ENCODE measurements at places on chromosomes 4 and X.

GRCh38 chr4:165689159-165689558, 183.9 kb upstream of the TLL1 start:
- DNase-seq = no peak

DNA sequence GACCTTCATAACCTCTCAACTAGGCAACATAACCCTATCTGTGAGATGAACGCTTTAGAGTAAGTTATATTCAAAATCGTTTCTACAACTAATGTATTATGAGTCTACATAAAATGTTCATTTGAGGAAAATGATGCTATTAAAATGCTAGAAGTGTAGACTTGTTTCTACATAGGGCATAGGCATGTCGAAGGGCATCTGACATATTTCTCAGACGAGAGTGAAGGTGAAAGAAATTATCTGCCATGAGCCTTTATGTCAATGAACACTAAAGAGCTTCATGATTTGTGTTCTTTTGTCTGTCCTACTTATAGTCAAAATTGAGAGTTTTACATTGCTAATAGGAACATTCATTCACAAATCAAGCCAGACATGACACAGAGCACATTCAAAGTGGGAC, 811.8 kb downstream of the RAB28 start:
- no peak for DNase-seq

DNA sequence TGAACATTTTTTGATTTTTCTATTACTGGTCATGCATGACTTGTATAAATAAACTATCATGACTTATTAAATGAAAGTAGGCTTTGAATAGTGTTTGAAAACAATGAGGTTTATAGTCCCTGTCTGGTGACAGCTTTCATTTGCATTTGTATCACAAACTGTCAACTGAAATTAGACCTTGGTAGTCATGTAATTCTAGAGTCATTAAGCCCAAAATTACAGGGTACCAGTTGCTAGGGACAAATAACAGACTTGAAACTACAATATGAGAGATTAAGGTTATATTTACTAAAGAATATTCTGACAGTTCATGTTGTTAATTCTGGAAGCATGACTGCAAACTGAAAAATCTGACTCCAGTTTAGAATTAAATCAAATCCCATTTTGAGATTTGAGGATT, 9.2 kb upstream of the VAMP7 start:
- DNase-seq = no peak

DNA sequence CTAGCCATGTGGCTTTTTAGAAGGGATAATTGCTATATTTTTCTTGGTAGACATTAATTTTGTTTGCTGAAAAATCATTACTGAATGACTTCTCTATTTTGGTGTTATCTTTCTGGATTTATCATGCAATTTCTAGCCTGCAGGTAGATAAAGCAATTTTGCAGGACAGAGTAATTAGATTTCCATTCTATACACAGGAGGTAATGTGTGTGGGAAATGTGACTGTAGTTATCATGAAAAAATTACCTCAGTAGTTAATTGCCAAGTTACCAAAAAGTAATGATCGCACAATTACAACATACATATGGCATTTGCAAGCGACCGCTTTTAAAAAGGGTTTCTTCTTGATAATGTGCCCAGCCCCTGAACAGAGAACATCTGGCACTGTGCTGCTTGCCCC, 66.1 kb downstream of the KIT start:
- DNase-seq = no peak

GRCh38 chr4:3402491-3403347, 39.0 kb upstream of the HGFAC start:
- no peak for DNase-seq

GRCh38 chrX:70117738-70118137, 15.5 kb upstream of the IGBP1 start:
- DNase-seq = no peak

GRCh38 chrX:140180585-140180984, 215.3 kb upstream of the CXorf66 start:
- no peak for DNase-seq

DNA sequence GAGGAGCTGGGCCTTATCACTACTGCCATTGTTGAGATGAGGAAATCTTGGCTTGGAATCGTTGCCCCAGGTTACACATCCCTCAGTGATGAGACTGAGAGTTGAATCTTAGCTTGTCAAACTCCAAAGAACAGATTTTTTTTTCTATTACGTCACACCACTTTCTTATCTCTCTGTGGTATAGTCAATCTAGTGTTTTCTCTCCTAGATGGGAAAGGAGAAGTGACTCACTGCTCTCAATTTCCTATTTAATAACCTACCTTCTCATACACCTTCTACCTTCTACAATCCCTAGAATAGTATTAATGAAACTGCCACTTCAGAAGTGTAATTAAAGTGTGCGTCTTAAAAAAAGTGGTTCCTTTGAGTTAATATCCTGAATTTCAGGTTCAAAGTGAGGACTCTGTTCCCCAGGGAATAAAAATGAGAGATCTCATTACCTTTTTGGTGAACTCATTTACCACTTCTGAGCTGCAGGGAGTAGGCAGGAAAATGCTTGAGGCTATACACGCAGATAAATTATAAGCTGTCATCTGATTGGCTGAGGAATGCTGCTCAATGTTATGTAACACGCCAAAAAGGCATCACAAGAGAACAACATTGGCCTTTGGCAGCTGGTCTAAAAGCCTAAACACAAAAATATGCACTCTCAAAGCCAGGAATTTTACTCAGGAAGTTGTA, 59.3 kb downstream of the MAD2L1 start:
- DNase-seq = no peak

DNA sequence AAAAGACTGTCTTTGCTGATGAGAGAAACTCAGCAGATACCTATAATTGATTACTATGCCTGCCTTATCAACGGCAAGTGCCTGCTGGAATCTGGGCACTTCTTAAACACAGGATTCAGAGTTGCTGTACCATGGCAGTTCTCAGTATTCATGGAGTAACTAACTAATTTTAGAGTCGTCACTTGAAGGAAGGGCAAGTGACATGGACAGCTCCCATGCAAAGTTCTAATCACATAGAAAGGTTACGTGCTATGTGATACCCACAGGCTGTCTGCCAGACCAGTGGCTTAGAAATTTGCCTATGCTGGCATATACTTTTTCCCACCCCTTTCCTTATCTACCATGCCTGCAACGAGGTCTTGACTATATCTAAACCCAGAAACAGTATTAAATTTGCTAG, 931.1 kb upstream of the TENM3 start:
- no peak for DNase-seq

- no peak for DNase-seq
Measured at GRCh38 chr4:153186046-153186728, 18.1 kb upstream of the TRIM2 start.

GRCh38 chr4:164481306-164482091, 272.4 kb upstream of the SMIM31 start:
- no peak for DNase-seq

GRCh38 chr4:172892300-172892699, 276.3 kb upstream of the GALNT7 start:
- no peak for DNase-seq

DNA sequence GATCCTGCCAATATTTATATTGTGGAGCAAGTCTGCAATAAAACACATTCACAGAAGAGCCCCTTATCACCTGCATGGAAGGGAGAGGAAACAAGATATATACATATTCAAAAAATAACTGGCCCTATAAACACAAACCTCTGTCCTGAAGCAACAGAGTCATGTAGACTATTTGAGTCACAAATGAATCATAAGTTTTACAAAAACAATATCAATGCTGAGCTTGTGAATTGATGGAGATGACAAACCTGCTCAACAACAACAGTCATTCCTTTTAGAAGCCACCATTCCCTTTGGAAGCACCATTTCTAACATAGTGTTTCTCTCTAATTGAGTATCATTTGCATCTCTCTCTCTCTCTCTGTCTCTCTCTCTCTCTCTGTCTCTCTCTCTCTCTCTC, 313.9 kb downstream of the MID1IP1 start:
- no peak for DNase-seq

GRCh38 chrX:10033375-10034007, 66.3 kb downstream of the CLDN34 start:
- no peak for DNase-seq

DNA sequence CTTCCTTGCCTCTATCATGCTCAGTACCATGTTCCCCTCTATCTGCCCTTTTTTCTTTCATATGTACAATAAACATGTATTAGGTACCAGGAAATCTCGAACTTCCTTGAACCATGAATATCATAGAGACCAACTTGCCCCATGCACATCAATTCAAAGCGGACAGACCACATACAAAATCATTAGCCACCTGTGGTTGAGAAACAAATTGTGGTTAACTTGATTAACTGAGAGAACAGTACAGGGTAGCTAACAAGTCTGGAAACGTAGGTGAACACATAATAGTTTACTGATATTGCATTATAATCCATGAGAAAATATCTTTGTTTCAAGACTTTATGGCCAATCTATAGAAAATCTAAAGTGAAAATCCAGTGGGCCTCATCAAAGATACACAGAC, 8.2 kb downstream of the CASP3 start:
- DNase-seq = no peak

GRCh38 chr4:52748432-52748831, 2.8 kb downstream of the ERVMER34-1 start:
- no peak for DNase-seq

DNA sequence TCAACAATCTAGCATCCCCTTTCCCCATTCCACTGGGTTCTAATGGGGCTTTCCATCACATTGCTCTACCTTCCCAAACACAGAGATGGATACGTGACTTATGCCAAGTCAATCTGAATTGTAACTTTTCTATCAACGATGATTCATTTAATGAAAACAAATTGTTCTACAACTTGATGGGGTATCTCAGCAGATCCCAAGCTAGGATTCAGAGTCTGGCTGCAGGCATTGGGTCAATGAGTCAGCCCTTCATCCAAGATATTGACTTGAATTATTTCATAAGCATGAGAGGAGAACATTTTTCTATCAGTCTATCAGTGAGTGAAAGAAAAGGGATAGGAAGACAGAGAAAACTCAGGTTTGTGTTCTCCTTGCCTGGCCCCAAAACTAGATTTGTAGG, 15.0 kb upstream of the HPGDS start:
- DNase-seq = no peak

- no peak for DNase-seq
Measured at GRCh38 chr4:151458148-151458547, 49.2 kb downstream of the FHIP1A start.

DNA sequence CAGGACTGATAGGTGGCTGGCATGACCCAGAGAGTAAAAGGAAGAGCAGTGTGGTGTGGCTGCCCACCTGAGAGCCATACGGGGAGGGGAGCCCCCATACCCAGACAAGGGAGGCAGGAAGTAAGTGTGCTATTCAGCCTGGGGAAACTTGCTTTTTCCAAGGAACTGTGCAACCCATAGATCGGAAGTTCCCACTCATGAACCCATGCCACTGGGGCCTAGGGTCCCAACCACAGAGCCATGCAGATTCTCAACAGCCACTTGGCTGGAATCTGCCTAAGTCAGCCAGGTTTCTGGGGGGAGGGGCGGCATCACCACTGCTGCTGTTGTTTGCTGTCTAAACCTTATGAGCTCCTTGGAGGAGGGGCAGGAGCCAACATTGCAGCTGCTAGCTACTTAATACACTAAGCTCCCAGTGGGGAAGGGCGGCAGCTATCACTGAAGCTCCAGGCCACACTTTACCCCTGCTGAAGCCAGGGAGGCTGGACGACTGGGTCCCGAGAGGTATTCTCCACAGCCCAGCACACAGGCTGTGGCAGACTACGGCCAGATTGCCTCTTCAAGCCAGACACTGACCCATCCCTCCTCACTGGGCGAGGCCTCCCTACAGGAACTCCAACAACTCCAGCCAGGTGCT, 410.4 kb downstream of the INPP4B start:
- no peak for DNase-seq

- no peak for DNase-seq
Measured at GRCh38 chr4:74055096-74055495, 16.6 kb upstream of the CXCL3 start.

DNA sequence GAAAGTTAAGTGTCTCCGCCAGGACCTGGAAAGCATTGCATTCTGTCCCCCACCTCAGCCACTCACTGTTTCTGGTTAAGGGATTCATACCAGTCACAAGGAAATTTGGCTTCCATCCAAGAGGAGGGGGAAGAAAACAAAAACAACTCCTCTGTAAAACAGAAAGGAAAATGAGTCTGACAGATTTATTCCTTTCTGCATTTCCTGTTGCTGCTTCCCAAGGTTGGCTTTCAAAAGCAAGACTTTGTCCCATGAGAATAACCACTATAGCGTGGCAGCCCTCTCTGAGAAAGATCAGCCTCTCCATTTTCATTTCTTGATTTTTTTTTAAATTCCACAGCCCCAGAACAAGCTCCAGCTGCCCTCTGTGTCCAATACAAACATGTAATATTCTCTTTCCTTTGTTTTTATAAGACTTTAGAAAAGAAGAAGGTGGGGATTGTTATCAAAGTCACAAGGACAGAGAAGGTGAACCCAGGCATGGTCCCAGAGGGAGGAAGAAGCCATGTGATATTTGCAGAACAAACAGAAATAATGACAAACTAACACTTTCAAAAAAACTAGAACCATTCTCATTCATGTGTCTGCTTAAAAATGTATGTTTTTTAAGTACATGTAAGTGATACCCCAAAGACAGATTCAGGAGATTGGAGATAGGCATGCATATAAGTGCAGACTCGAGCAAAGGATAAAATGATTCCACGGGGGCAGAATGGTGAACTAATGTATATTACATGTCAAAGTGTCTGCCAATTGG, 90.7 kb upstream of the DCLK2 start:
- DNase-seq = no peak

- no peak for DNase-seq
Measured at GRCh38 chr4:88610771-88611170, 18.5 kb downstream of the HERC3 start.

- DNase-seq = no peak
Measured at GRCh38 chr4:94399721-94400120, 52.0 kb upstream of the PDLIM5 start.

DNA sequence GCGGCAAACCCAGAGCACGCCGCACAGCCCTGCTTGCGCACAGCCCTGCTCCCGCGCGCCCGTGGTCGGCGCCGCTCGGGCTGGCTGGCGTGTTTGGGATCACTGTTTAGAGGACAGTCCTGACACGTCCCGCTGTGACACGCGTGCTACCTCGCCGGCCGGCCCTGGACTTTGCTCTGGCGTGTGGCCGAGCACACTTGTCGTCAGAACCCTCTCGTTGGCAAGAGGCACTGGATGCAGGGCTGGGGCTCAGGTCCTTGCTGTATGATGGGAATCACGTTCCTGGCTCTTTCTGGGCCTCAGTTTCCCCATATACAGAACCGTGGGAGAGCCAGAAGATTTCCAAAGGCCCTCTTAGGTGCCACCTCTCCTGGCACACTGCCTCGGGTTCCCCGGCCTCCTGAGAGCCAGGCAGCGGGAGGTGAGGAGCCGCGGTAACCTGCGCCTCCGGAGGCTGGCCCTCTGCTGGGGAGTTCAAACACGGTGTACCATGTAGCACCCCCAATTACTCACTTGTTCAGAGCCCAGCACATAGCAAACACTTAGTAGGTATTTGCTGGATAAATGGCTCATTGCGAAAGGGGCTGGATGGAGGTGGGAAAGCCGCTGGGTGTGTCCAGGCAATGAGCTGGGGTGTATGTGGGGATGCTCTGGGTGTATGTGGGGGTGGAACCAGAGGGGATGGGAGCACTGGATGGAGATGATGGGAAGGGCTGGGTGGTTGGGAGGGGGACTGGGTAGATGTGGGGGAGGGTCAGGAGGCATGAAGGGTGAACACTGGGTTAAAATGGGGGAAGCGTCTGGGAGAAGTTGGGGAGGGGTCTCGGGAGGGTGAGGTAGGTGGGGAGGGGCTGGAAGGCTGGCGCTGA, 76.6 kb downstream of the HTRA3 start:
- no peak for DNase-seq

GRCh38 chr4:125432078-125432477, 117.3 kb downstream of the FAT4 start:
- DNase-seq = no peak
